Thoracic aorta (tissue), 2 donors: ENCODE measurements at places on chromosomes 4 and X.

DNA sequence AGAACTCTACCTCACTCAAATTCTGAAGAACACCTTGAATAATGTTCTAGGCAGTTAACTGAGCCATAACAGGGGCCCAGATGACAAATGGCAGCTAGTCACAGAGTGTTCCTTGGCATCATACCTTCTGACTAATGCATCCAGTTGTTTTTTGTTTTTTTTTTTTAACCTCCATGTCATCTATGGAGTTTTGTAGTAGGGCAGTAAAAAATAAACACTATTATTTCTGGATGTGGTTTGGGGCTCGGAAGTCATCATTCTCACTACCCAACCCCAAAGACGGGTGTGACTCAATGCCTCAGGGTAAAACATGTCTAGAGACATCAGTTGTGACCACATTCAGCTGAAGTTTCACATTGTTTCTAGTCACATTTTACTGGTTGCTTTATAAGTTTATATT is 31.2 kb upstream of the MCF2 start:
- no peak for DNase-seq

GRCh38 chrX:9628779-9629493 is 136.7 kb downstream of the GPR143 start:
- no peak for DNase-seq

DNA sequence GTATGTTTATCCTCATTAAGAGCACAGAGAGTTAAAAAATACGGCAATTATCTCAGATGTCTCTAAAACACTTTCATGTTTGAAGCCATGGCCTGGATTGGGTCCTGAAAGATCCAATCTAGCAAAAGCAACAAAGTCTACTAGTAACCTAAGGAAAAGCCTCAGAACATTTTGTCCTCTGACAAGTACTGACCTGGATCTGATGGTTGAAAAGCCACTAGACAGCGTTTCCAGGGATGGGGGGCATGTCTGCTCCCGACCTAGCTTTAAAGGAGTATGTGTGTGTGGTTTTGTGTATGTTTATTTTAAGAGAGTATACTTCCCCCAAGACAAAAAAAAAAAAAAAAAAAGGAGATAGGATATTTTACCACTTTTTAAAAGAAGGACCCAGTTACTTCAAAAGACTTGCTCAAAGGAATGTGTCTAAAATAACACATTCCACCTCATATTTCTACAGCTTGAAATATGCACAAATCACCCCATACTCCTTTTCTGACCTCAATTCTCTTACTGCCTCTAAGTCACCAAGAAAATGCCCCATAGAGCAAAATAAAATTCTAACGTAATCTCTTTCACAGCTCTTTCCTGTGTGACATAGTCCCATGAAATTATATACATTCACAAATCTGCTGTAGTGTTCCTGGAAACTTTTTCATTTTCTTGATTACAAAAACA is 189.0 kb upstream of the TTC29 start:
- no peak for DNase-seq

GRCh38 chr4:136863756-136864155 is 668.5 kb downstream of the PCDH18 start:
- DNase-seq: no peak

DNA sequence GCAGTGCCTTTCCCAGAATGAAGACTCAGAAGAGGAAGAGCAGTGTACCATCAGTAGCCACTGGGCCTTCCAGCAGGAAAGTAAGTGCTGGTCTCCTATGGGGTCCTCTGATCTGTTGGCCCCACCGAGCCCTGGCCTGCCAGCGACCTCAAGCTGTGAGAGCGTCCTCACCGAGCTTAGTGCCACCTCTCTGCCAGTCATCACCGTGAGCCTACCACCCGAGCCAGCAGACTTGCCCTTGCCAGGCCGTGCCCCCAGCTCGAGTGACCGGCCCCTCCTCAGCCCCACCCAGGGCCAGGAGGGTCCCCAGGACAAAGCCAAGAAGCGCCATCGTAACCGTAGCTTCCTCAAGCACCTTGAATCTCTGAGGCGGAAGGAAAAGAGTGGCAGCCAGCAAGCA is 69.7 kb downstream of the STARD8 start:
- no peak for DNase-seq

GRCh38 chrX:40644176-40644575 is 3.2 kb downstream of the CXorf38 start:
- DNase-seq: no peak

- DNase-seq: no peak
Measured at GRCh38 chr4:113982181-113982580, 2.7 kb upstream of the ARSJ start.

DNA sequence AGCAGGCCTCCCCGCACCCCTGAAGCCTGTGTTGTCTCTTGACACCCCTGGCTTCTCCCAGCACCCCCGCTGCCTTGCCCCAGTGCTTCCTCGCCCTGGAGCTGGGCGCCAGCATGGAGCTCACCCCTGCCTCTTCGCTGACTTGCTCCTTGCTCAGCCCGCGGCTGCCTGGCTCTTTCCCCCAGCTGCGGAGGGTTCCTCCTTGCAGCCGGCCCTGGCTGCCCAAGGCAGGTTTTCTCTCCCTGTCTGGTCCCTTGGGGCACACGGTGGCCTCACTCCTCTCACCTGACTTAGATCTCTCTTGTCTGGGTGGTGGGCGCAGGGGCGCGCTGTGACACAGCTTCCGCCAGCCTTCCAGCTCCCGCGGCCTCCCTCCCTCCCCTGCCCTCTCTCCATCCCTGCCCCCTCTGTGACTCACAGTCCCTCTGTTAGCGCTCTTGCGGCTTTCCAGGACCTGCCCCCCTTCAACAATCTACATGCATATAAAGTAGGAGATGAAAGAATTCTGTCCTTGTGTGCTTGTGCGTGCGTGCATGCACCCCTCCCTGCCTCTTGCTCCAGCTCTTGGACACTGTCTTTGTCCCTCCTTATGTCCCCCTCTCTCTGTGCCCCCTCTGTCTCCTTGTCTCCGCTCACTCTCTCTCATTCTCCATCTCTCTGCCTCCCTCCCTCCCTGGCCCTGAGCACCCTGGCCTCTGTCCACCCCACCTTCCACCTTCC is 2.2 kb downstream of the PLXNB3 start:
- DNase-seq: no peak

DNA sequence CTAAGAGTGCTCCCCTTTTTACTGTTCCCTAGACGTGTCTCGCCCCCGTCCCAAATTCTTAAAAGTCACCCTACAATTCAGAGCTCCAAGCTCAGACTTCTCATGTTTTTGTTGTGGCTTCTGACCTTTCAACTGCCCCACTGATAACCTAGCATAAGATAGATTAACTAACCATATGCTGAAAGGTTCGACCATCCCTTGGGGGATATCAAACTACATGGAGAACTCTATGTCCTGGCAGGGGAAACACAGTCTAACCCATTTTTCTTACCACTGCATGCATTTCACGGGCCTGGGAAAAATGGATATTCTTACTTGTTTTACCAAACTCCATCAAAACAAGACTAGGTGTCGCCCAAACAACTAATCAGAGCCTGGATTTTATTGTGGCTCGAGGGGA is 236.4 kb upstream of the MID1 start:
- no peak for DNase-seq
